ENCODE measurements at places on chromosomes 7 and 10.

DNA sequence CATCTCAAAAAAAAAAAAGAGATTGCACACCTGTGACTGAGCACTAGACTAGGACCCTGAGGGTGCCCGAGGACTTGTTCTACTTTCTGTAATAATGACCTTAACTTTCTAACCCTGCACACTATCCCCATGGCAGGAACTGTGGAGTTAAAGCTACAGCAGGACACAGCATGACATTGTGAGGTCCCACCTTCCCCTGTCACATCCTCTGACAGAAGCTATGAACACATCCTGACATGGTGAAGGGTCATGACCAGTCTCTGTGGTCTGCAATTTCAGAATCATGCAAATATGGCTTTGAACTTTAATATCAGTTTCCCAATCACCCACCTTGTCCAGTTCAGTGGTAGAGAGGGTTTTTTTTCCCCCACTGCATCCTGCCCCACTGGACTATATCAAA lies 18.5 kb upstream of the SAR1A start:
- no peaks in the 10 kb centered on the region for H3K36me3 ChIP-seq
- no peak for DNase-seq
- no peaks in the 10 kb centered on the region for H3K27me3 ChIP-seq
- H3K4me1 ChIP-seq: no peaks in the 10 kb centered on the region

DNA sequence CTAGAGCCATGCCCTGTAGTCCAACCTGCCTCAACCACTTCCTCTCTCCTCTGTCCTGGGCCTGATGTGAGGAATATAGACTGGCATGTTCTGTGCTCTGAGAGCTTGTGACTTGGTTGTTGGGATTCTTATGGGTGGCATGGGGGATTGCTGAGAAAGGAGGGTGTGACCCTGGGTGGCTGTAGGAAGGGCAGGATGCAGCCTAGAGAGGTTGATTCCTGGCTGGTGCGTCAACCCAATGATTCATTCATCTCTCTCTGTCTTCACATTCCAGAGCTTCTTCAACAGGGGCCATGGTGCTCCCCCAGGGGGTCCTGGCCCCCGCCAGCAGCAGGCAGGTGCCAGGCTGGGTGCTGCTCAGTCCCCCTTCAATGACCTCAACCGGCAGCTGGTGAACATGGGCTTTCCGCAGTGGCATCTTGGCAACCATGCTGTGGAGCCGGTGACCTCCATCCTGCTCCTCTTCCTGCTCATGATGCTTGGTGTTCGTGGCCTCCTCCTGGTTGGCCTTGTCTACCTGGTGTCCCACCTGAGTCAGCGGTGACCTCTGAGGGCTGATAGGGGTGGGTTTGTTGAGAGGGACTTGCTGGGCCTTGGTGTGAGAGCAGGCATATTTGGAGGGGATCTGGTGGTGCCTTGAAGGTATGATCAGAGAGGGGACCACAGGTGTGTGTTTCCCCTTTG lies 2.6 kb downstream of the FAM241B start:
- no peaks in the 10 kb centered on the region for H3K4me1 ChIP-seq
- DNase-seq: no peak
- no peak overlapping the region for H3K4me3 ChIP-seq
- H3K27me3 ChIP-seq: peaks cover 3% of the 10 kb centered on the region
- no peaks in the 10 kb centered on the region for H3K36me3 ChIP-seq

- no peak for DNase-seq
- no peaks in the 10 kb centered on the region for H3K27me3 ChIP-seq
- H3K36me3 ChIP-seq: no peaks in the 10 kb centered on the region
These were observed 146.7 kb downstream of the GPR37 start for GRCh38 chr7:124618871-124619270.

- H3K36me3 ChIP-seq: no peaks in the 10 kb centered on the region
- no peaks in the 10 kb centered on the region for H3K27me3 ChIP-seq
- no peak overlapping the region for H3K4me3 ChIP-seq
- DNase-seq: no peak
These were observed 50.3 kb upstream of the SDK1 start for GRCh38 chr7:3250725-3251124.

GRCh38 chr10:51911723-51912122 lies 212.3 kb upstream of the CSTF2T start:
- no peak for DNase-seq
- H3K36me3 ChIP-seq: no peaks in the 10 kb centered on the region
- H3K4me1 ChIP-seq: no peaks in the 10 kb centered on the region
- H3K27me3 ChIP-seq: no peaks in the 10 kb centered on the region
- H3K4me3 ChIP-seq: no peak overlapping the region

DNA sequence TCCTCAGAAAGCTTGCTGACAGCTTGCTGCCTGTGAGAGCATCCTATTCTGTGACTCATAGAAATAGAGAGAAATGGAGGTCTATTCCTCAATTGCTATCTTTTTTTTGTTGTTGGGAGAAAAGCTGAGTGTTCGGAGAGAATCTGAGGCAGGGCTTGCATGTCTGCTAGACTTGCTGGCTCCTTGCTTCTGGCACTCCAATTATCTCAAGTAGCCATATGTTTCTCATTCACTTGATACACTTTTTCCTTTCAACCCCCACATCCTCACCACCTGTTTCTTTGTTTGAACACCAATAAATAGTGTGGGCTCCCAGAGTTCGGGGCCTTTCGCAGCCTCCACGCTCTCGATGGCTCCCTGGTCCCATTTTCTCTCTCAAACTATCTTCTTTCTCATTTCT lies 172.2 kb downstream of the SH2D4B start:
- no peak overlapping the region for H3K4me3 ChIP-seq
- DNase-seq: no peak
- H3K36me3 ChIP-seq: no peaks in the 10 kb centered on the region
- H3K27me3 ChIP-seq: no peaks in the 10 kb centered on the region

DNA sequence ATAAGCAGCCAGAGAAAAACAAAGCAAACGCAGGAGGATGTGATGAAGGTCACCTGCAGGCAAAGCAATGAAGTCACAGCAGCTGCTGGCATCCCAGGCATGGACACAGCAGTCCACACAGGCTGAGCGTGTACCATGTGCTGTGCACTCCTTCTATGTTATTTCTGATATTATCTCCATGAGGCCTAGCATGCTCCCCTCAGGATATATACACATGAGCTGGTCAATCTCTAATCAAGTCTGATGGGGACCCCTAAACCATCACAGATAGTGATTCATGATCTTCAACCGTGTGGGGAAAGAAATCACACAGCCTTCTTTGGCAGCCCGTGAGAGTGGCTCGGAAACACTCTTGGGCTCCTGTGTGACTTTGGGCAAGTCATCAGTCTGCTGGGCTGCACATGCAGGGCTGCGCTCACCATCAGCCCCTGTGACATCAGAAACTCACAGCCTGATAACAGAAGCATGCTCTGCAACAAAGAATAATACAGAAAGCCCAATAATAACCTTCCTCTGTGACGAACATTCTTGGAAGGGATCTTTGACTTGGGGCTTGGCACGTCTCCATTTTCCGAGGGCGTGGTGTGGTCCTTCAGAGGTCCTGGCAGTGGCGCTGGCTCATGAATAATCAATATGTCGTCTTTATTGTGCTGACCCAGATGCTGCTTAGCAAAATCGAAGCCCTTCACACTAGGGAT lies 83.0 kb upstream of the ATP6V0A4 start:
- H3K4me3 ChIP-seq: no peak overlapping the region
- no peaks in the 10 kb centered on the region for H3K36me3 ChIP-seq
- H3K4me1 ChIP-seq: no peaks in the 10 kb centered on the region
- H3K27ac ChIP-seq: no peak overlapping the region
- H3K27me3 ChIP-seq: no peaks in the 10 kb centered on the region

DNA sequence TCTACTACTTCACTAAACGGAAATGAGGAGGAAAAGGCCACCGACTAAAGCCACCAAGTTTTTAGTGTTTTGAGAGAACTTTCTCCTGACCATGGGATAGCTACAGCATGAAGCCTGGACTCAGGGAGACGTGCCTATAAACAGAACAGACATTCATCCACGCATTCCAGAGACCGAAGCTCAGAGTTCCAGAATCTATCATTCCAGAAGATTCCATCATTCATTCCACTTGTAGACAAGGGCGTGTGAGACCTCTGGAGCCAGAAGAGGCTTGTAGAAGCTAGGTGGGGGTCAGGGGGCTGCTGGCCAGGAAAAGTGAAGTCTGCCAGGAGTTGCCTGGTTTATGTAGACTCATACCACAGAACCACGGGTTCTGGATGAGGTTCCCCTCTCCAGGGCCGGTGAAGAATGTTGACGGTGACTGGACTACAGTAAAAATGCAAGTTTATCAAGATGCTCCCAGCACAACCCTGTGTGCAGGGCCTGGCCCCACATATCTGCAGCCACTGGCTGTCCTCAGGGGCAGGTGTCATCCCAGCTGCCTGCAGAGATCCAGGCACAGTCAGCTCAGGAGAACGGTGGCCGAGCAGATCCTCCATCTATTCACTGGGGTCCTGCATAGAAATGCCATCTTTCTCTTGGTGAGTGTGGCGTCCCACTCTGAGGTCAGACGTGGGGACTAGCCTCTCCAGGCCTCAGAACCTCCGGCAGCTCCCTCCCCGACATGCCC lies 215.7 kb downstream of the USP6NL start:
- no peaks in the 10 kb centered on the region for H3K36me3 ChIP-seq
- H3K27me3 ChIP-seq: no peaks in the 10 kb centered on the region
- H3K27ac ChIP-seq: no peak overlapping the region
- H3K4me1 ChIP-seq: no peaks in the 10 kb centered on the region
- no peak overlapping the region for H3K4me3 ChIP-seq
- no peak for DNase-seq

DNA sequence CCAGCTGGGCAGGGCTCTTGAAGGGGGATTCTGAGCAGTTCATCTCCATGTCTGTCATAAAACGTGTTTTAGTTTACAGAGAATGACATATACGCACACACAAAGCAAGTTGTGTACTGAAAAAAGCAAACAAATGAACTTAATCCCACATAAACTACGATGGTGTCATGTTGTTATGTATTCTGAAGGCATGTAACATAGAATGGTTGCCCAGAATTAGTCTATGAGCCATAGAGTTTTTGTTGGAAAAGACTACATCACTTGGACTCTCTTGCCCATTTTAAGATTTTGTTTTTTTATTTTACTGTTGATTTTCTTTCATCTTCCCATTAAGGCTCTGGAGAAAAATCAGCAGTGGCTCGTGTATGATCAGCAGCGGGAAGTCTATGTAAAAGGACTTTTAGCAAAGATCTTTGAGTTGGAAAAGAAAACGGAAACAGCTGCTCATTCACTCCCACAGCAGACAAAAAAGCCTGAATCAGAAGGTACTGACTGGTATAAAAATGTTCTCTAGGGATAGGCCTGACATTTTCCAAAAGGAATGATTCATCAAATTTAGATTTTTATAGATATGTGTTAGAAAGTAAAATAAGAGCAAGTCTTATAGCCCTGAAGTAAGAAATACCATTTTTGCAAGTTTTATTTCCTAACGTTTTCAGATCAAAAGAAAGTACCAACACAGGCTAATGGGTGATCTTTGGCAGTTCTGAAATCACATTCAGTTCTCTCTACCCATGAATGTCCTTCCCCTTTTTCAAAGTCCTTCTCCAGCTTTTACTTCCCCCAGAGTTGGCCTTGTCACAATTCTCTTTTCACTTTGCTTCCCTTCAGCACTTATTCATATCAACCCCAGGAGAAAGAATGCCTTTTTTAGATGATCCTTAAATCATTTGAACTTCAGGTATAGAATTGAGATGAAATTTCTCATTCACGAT lies 18.9 kb downstream of the CEP55 start:
- H3K4me3 ChIP-seq: no peak overlapping the region
- H3K4me1 ChIP-seq: no peaks in the 10 kb centered on the region
- H3K27me3 ChIP-seq: no peaks in the 10 kb centered on the region
- no peaks in the 10 kb centered on the region for H3K36me3 ChIP-seq
- H3K27ac ChIP-seq: peak overlapping the region; percentile 12

- H3K4me3 ChIP-seq: no peak overlapping the region
- no peak overlapping the region for H3K27ac ChIP-seq
- no peak for DNase-seq
- no peaks in the 10 kb centered on the region for H3K36me3 ChIP-seq
- H3K4me1 ChIP-seq: no peaks in the 10 kb centered on the region
These were observed 127.1 kb downstream of the TAX1BP1 start for GRCh38 chr7:27866828-27867672.

GRCh38 chr7:5428478-5429252 lies 5.0 kb upstream of the TNRC18 start:
- H3K27me3 ChIP-seq: no peaks in the 10 kb centered on the region
- H3K27ac ChIP-seq: peak overlapping the region; percentile 98
- peak overlapping the region; percentile 99 for H3K4me3 ChIP-seq
- no peaks in the 10 kb centered on the region for H3K36me3 ChIP-seq
- H3K4me1 ChIP-seq: peaks cover 10% of the 10 kb centered on the region
- peak; percentile 73 for DNase-seq

All from transverse colon (tissue), 4 donors.